HCT116 (cell line): ENCODE measurements at places on chromosomes 6 and 20. TPM values are rescaled to one million over a fixed set of nuclear protein-coding genes. Genes with fewer than 3 reads are reported as not detected.

- no peak for DNase-seq
Observed at GRCh38 chr6:39752835-39753724, 27.9 kb upstream of the KIF6 start.

Gene VSX1
- not detected for total RNA-seq

Gene GUCA1A
- not detected for total RNA-seq

Gene TUBB2B
- total RNA-seq = 0.86 TPM

DNA sequence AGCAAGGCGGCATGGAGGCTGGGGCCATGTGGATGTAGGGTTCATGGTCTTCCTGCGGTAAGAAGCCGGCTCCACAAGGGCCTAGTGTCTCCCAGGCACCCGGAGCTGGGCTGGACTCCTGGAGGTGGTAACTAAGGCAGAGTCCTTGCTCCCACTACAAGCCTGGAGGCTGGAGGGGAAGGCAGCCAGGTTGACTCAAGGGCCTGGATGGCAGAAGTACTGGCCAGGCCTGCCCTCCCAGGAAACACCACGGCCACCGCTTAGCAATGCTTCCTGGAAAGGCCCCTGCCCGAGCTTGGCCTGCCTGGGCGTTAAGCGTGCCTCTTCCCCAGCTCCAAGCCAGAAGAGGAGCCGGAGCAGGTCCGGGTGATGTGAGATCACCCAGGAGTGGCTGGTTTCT is 182.0 kb downstream of the ZDHHC14 start:
- DNase-seq = no peak

- DNase-seq = no peak
Observed at GRCh38 chr6:21604081-21604480, 10.5 kb downstream of the SOX4 start.

Gene EPB41L1
- total RNA-seq = 42.1 TPM

- no peak for DNase-seq
Observed at GRCh38 chr6:163547287-163547686, 132.8 kb downstream of the QKI start.

Gene LPIN3
- 18.5 TPM for total RNA-seq

Gene MDC1
- 75.8 TPM for total RNA-seq

DNA sequence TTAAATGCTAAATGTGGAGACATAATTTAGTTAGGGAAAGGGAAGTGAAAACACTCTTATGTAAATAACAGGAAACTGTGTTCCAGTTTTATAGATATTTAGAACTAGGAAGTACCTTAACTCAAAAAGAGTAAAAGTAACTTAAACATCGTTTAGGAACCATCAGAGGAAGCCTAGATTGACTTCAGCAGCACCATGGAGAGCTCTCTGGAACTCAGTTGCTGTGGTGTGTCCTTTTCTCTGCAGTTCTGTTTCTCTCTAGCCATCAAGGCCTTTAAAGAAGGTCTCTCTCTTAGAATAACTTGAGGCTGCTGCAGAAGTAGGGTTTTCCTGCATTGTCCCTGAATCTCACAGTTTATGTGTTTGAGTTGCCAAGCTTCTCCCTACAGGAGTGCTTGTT is 26.9 kb downstream of the CLVS2 start:
- DNase-seq = no peak
